ENCODE measurements at places on chromosomes 1 and 21.

GRCh38 chr1:94875794-94876193 lies 51.1 kb downstream of the CNN3 start:
- no peak for DNase-seq

- DNase-seq = no peak
Measured at GRCh38 chr1:245952383-245953026, 554.6 kb downstream of the SMYD3 start.

DNA sequence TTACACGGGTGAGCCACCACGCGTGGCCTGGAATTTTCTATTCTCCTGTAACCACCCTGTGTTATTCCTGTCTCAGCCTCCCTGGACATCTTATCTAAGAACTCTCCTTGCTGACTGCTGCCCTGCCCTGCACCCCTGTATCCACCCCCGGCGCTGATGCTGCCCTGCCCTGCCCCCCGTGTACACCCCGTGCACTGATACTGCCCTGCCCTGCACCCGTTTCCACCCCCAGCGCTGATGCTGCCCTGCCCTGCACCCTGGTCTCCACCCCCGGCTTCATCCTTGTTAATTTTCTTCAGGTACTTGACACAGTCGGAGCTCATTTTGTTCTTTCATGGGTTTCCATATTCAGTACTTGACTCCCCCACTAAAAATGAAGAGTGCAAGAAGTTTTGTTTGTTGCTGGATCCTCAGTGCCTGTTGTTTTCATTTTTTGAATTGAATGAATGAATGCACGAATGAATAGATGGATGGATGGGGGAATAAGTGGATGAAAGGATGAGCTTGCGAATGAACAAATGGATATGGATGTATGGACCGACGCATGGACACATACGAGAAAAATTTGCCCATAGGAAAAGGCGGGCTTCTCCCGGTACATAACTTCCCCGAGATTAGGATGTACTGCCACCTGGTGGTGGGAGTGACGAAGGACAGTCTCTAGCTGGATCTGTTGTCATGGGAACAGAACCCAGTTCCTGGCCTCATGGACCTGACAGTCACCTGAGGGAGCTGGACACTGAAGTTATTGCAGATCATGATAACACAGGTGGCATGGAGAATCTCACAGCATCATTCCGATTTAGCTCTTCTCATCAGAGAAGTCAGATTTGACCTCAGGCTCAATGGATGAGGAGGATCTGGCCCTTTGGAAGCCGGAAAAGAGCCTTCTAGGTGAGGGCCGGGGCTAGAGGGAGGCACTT lies 14.9 kb downstream of the AADACL4 start:
- DNase-seq = peak; percentile 29

GRCh38 chr1:109243221-109243620 lies 6.1 kb upstream of the CELSR2 start:
- DNase-seq = no peak

GRCh38 chr1:39737546-39738169 lies 1.0 kb upstream of the PPIE start:
- no peak for DNase-seq

DNA sequence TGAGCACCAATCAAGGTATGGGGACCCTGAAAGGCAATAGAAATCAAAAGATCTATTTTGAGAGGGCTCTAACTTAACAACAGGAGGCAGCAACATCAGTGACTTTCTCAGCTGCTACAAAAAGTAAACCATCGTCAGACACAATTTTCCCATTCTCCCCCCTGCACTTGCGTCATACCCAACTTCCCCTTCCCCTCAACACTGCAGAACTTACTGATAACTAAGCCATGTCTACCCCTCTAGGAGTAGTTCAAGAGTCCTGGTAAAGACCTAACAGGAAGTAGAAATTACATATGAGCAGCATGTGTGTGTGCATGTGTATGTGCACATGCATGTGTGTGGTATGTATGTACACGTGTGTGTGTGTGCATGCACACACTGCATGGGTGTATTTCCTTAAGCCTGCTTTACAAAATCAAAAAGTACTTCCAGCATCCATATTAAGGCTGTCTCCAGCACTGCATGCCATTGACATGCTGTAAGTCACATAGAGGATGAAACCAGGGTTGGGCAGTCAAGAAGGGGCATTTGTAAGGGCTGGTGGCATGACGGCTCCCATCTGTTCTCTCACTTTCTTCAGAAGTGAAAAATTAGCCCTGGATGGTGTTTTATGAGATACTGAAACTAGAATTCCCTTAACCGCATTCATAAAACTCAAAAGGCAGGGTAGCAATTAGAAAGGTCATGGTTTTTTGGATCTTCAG lies 460.1 kb upstream of the RUNX1 start:
- DNase-seq = no peak

DNA sequence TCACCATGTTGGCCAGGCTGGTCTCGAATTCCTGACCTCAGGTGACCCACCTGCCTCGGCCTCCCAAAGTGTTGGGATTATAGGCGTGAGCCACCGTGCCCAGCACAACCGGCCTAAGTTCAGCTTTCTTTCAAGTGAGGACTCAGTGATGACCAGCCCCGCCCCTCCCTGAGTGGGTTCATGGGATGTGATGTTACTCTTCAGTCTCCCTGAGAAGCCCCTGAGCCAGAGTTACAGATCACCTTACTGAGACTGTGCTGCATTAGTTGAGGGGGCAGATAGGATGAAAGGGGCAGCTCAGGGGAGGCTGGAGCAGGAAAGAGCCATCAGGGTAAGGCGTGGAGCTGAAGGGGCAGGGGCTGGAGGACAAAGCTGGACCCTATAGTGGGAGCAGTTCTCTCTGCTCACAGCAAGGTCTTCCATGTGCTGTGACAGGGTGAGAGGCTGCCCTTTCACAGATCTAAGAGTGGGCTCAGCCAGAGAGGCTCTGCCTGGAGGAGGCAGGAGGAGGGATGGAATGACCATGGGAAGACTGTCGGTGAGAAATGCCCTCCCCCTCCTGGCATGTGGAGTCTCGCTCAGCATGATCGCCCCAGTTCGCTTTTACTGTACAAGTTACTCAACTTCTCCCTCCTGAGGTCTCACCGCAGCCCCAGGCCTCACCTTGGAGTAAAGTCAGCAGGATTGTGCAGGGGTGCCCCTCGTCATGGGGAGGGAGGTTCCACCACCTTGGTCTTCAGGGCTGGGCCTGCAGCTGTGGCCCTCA lies 13.4 kb downstream of the SH2D2A start:
- no peak for DNase-seq

GRCh38 chr1:207825719-207826556 lies 74.1 kb downstream of the CD46 start:
- no peak for DNase-seq

GRCh38 chr1:234469376-234469775 lies 9.6 kb downstream of the TARBP1 start:
- no peak for DNase-seq

DNA sequence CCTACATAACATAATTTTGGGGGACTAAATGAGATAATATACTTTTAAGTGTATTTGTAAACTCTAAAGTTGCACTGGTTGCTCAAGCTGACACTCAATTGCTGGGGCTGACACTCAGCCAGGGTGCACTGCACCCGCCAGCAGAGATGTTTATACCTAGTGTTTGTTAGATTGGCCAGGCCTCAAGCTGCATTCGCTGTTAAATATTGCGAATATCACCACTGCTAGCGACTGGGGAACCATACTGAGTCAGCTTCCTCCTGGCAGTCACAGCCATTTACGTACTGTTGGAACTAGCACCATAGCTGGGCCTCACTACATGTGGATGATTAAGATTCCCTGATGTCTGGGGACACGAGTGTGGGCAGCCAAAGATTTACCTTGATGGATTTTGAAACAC lies 12.7 kb upstream of the RWDD3 start:
- no peak for DNase-seq

DNA sequence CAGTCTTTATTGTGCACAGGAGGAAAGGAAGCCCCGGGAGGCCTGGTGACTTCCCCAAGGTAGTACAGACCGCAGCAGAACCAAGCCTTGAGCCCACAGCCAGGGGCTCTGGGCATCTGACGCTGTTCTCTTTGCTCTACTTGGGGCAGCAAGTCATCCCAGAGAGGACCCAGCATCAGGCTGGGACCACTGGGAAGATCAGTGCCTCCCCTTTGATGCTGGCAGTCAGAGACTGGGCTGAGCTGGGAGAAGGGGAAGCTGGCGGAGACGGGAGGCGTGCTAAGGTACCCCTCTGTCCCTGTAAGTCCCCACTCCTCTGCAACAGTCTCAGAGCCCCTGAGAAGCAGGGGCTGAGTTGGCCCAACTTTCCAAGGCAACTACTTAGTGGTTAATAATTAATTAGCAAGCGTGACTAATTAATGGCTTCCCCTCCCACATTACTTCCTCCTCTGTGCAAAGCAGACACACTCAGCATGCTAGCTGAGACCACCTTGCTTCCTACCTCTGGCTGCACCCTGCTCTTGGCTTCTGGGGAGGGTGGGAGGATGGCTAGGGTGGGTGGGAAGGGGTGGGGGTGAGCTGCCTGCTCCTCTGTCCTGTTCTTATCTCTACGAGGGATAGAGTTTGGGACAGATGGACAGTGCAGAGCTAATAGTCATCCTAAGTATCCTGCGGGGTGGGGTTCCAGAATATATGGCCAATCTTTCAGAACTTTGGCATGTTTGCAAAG lies 1.3 kb downstream of the INAVA start:
- DNase-seq = no peak

- no peak for DNase-seq
Measured at GRCh38 chr21:28952686-28953085, 40.0 kb downstream of the LTN1 start.

DNA sequence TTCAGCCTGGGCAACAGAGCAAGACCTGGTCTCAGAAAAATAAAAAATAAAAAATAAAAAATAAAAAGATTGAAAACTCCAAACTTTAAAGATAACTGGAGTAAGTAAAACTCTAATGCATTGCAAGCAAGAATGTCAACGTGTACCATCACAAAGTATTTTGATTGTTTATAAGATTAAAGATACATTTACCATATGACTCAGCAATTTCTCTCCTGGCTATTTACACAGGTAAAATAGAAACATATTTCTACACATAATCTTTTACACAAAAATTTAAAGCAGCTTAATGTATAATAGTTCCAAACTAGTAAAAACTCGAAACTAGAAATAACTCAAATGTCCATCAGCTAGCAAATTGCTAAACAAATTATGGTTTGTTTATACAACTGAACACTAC lies 456.1 kb upstream of the RGS18 start:
- DNase-seq = no peak

DNA sequence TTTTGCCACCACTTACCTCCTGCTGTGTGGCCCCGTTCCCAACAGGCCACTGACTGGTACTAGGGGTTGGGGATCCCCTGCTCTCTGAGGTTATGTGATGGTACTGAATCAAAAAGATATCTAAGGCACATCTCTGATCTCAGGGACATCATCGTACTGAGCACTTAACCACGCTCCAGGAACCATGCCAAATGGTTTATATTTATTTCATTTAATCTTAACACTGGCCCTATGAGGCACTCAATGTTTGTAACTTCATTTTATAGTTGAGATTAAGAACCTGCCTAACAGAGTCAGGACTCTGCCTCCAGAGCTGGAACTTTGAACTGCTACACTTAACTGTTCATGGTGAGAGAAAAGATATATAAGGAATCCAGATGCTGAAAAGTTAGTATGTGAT lies 98.0 kb upstream of the HP1BP3 start:
- DNase-seq = no peak

DNA sequence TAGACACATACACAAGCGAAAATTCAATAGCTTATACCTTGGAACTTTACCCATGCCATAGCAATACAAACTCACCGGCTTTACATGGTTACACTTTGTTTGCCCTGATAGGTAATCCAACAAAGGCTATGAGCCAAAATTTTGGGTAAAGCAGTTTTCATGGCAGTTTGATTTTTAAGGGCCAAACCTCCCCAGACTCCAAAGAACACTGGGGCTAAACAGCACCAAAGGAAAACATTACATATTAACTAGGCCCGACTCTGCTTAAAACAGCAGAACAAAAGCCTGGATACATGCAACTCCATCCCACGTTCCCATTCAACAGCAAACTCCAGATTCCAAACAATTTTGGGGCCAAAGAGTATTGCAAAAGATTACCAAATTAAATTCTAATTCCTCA lies 4.4 kb upstream of the TMEM125 start:
- DNase-seq = peak; percentile 10

DNA sequence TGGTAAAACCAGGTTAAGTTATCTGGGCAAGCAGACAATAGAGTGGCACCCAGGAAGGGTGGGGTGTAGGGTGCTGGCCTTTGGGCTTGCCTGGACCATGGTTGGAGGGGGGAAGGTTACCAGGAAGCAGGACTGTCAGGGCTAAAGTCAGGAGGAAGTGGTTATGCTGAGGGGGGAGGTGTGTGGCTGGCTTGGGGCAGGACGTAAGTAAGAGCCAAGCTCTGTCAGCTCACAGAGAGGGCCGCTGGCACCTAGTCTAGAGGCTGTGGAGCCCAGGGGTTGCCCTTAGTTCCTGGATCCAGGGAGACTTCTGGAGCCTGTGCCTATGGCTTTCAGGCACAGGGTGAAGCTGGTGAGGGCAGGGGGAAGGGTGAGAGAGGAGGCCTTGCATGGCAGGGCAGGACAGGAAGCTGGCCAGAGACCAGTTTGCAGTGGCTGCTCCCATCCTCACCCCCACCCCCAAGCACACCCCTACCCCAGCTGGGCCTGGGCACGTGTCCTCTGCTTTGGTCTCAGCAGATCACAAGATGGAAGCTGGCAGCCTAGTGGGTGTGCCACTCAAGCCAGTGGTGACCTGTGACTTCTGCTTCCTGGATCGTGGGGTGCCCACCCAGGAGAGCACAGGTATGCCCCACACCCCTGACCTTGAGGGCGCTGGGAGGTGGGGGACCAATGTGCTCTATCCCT lies 20.5 kb upstream of the SMYD3 start:
- DNase-seq = no peak

- no peak for DNase-seq
Measured at GRCh38 chr1:81406292-81406999, 394.3 kb upstream of the ADGRL2 start.

GRCh38 chr1:3234956-3235355 lies 166.0 kb downstream of the PRDM16 start:
- DNase-seq = no peak

DNA sequence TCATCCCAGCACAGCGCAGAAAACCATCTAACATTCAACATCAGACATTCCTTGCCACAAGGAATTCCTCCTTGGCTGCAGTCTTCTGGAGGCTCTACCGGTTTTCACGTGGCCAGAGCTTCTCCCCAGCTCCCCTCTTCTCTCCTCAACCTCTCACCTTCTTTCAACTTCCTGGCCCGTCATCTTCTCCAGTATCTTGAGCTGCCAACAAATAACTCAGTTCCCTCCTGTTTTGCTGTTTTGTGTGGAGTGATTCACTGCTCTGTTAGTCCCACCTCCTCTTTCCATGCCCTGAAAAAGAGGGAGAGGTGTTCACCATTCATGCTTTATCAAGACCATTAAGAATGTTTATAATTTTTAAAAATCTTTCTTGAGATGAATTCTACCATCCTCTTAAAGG lies 32.6 kb downstream of the PIGM start:
- DNase-seq = no peak

DNA sequence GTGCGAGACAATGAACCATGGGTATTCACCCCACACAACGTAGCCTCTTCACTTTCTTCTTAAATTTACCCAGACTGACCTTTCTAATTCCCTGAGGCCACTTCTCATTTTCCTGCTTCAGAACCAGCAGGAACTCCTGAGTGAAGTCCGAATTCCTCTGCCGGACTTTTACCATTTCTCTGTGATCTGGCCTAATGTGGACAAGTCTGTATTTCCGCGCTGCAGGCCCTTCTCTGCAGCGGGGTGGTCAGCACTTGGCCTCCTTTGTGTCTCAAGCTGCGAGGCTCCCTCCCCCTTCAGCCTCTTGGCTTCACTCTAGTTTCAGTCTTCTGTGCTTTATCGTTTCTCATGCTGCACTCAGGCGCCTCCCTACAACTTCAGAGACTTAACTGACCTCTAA lies 9.4 kb upstream of the CTBS start:
- no peak for DNase-seq

GRCh38 chr21:41369920-41370839 lies 8.4 kb downstream of the MX2 start:
- no peak for DNase-seq

All from hippocampal formation (tissue), 2 donors.